ENCODE measurements at places on chromosomes 3 and 15.

GRCh38 chr15:68367992-68368391 is 64.0 kb downstream of the ITGA11 start:
- no peak for DNase-seq

GRCh38 chr15:57924598-57924997 is 140.9 kb downstream of the ALDH1A2 start:
- DNase-seq, result no peak

- no peak for DNase-seq
Measured at GRCh38 chr15:94229591-94230369, 1.6 kb upstream of the MCTP2 start.

DNA sequence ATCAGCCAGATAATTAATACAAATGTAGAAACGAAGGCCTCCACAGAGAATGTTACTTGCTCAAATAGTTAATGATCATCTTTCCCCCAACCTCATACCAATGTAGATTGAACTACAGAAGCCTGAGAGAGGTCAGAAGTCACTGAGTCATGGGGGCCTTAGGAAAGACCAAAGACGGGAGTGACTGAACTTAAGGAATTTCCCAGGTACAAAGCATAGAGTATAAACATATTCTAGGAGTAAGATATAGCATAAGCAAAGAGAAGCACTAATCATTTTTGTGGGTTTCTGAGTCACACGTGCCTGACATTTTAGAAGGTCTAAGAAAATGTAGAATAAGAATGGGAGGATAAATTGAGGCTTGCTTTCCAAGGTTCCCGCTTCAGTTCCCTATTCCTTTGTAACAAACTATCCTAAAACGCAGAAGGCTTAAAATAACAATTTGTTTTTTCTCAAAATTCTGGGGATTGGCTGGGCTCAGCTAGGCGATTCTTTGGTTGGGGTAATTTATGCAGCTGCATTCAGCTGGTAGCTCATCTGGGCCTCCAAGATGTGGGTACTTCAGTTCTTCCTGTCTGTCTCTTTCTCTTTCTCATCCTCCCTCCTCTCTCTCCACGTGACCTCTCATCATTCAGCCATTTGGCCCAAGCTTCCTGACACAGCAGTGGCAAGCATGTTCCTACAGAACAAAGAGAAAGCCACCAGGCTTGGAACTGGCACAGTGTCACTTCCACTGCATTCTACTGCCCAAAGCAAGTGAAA is 422.6 kb downstream of the FOXP1 start:
- DNase-seq, result no peak

GRCh38 chr3:163809540-163809993 is 1268.7 kb downstream of the SI start:
- DNase-seq, result no peak

DNA sequence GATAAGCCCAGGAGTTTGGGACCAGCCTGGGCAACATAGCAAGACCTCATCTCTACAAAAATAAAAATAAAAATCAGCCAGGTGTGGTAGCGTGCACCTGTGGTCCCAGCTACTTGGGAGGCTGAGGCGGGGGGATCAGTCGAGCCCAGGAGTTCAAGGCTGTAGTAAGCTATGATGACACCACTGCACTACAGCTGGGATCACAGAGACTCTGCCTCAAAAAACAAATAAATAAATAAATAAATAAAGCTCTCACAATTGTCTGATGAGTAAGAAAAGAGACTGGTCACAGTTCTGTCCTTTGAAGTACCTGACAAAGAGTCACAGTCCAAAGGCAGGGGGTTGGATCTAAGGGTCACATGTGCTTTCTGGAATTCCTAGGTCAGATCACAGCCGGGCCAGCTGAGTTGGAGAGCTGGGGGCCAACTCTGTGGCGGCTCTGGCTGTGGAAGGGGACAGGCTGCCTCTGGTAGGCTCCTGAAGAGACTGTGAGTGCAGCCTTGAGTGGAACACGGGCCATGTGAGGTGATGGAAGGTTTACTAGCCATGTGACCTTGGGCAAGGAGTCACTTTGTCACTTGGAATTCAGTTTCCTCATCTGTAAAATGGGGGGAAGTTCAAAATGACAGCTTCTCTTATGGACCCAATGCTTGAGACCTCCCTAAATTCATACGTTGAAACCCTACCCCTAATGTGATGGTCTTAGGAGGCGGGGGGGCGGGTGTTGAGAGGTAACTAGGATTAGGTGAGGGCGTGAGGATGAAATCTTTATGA is 47.2 kb downstream of the WHAMM start:
- no peak for DNase-seq

- no peak for DNase-seq
Measured at GRCh38 chr3:149385617-149386298, 8.3 kb upstream of the TM4SF1 start.

DNA sequence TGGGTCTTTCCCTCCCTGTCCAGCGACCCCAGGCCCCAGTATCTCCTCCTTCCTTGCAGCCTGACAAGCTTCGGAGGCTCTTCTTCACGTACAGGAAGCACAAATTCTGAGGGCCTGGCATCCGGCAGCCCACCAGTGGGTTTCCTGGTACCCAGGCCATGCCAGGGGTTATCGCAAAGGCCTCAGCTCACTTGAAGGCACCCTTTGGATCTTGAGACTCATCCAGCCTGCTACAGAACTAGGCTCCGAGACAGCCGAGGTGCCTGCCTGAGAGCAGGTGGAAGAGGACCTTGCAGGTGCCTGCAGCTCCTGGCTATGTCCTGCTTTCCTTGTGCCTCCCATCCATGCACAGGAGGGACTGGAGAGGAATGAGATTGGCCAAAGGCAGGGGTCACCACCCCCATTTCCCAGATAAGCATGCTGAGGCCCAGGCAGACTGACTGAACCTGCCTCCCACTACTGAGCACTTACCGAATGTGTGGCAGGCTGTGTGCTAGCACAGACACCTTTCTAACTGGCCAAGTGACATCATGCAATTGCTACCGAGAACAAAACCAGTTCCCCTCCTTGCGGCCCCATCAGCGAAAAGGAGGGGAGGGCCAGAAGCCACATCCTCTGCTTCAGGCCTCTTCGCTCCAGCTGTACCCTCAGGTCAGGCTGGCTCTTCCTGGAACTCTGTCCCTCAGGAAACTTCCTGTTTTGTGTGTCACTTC is 11.2 kb downstream of the SH2D7 start:
- DNase-seq, result no peak

- DNase-seq, result no peak
Measured at GRCh38 chr3:67495751-67496150, 158.7 kb downstream of the SUCLG2 start.

DNA sequence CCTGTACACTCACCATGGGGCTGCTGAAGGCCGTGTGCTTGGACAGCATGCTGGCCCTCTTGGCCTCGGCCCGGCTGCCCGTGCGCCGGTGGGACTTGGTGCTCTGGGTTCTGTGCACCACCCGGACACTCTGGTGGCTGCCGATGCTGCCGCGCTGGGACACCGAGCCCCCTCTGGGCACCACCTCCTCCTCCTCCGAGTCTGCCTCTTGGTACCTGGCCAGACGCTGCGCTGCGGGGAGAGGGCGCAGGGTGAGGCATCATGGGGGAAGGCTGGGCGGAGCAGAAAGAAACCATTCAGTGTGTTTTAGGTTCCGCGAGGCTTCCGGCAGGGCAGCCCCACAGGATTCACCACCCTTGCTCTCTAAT is 145.0 kb downstream of the ATP10A start:
- no peak for DNase-seq

DNA sequence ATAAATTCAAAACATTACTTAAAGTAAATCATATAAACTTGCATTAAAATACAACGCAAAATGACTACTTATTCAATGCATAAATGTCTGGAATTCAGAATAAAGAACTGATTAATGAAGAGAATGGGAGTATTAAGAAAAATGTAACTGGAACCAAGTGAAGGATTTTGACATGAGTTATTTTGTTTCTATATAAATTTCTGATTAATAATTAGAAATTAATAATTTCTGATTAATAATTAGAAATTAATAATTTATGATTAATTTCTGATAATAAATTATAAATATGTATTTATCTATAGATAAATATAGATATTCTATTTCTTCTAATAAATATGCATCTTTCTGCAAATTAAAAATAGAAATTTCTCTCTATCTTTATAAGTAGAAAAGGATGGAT is 160.0 kb upstream of the STRIT1 start:
- DNase-seq, result no peak
